ENCODE measurements at places on chromosomes 11 and 22.

- peak; percentile 56 for DNase-seq
These were observed 22.2 kb upstream of the UBASH3B start for GRCh38 chr11:122633219-122633829.

DNA sequence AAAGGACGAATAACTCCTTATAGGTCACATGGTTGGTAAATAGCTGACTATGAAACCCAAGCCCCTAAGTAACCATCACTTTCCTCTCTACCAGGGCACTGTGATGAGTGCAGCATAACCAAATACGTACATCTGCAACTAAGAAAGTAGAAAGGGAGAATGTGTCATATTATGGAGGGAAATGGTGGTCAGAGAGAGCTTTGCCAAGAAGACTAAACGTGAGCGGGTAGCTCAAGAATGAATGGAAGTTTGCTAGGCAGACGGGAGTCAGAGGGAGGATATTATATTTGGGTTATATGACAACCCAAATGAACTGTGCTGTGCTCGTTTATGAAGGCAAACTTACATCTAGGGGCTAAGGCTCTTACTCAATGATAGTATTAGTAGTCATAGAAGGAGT, 537.3 kb downstream of the OPCML start:
- no peak for DNase-seq

GRCh38 chr11:102924851-102925380, 30.6 kb downstream of the MMP13 start:
- no peak for DNase-seq

GRCh38 chr11:75760710-75761493, 7.7 kb upstream of the DGAT2 start:
- no peak for DNase-seq

GRCh38 chr22:44736581-44737405, 15.6 kb upstream of the ARHGAP8 start:
- no peak for DNase-seq

GRCh38 chr11:12377106-12377823, at the start of gene PARVA:
PARVA (plus strand) TSS chr11:12377571; CDS start chr11:12377648, 77 bp downstream.
- no peak for DNase-seq

GRCh38 chr22:35587447-35587870, 29.7 kb downstream of the MB start:
- no peak for DNase-seq

DNA sequence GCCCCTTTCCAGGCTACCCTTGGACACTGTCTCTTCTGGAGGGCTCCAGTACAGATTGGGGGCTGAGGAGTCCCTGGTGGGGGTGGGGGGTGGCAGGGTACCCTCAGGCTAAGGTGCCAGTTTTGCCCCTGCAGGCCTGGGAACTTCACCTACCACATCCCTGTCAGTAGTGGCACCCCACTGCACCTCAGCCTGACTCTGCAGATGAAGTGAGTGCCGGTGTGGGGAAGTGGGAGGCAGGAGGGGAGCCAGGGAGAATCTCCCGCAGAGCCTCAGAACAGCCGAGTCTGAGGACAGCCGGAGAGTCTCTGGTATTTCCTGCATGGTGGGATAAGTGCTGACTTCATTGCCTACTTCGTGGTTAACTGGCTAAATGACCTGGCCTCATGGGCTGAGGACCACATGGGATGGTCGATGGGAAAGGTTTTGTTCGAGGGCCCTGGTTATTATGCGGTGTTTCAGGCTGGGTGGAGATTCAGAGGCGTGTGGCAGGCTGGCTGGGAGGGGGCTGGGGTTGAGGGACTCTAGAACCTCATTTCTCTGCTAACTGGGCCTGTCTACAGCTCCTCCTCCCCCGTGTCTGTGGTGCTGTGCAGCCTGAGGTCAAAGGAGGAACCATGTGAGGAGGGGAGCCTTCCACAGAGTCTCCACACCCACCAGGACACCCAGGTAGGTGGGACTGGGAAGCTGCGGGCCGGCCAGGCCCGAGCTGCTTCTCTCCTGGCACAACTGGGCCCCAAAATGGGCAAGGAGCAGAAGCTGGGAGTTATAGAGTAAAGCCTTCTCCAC, 8.5 kb downstream of the TMEM258 start:
- DNase-seq: no peak

DNA sequence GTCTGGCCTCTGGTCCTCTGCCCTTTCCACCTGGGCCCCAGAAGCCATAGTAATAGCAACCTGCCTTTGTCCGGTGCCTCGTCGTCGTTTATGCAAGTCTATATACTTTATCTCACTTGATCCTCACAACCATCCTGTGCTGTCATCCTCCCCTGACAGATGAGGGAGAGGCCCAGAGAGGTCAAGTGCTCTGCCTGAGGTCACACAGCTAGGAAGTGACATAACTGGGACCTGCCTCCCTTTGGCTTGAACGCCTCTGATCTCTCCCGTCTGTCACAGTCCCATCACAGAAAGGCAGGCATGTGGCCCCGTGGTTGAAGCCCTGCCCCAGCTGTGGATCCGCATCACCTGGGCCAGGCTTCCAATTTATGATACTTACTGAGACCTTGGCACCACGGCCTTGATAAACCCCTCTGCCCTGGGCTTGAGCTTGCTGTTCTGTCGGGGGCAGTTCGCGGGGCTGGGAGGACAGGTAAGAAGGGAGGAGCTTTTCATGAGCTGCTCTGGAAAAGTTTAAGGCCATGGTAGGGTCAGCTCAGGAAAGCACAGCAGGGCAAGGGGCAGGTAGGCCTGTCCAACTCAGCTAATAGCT, 247.0 kb downstream of the ST3GAL4 start:
- DNase-seq: no peak

DNA sequence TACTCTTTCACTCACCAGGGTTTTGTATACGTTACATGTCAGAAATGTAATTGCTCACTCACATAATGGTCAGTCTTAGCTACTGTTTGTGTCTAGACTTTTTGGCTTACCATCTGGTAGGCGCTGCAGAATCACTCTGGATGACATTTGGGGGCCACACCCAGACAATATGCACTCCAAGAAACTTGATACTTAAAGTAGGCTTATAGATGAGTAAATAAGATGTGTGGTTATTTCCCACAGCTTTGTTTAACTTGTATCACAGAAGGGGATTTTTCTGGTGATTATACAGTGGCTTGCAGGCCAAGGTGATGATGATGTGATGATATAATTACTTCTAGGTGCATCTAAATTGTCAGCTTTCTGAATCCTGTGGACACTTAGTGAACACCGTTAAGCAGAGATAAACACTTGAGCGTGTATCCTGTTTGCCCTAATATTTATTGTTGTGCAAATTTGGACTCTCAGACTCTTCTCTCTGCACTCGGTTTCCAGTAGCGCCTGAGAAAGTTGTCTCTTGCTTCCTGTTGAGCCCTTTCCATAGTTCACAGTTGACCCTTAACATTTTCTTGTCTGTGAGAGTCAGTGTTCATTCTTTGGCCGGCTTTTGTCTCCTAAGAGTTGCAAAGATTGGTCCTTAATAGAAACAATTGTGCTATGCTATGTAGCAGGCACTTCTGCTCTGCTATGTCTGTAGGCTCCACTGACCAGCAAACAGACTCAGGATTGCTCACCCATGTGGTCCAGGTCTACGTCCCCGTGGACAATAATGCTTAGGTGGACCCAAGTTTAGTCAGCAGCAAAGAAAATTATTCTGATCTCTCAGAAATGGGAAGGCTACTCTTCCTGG, 89.3 kb downstream of the PRR5L start:
- no peak for DNase-seq

All from COLO829 (cell line).